ENCODE measurements at places on chromosomes 4 and X.

GRCh38 chrX:154799556-154800348 lies 5.5 kb downstream of the MPP1 start:
- DNase-seq = no peak

- DNase-seq = no peak
Measured at GRCh38 chrX:3807906-3808305, 94.5 kb upstream of the PRKX start.

DNA sequence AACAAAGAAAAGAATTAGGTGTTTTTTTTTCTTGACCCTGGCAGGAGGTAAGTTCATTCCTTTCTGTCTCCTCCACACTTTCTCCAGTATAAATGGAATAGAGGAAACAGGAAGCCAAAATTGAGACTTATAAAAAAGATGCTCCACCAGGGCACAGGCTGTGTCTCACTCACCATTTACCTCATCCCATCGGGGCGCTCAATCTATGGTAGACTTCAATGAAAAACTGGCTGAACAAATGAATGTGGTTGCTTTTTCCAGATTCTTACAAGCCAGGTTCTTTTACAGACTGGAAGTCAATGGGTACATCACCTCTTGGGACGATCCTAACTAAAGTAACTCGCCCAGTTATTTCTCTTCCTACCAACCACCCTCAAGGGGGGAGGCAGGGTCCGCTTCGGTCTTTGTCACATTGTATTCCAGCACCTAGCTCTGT lies 685 bp downstream of the COMMD8 start:
- DNase-seq = no peak

DNA sequence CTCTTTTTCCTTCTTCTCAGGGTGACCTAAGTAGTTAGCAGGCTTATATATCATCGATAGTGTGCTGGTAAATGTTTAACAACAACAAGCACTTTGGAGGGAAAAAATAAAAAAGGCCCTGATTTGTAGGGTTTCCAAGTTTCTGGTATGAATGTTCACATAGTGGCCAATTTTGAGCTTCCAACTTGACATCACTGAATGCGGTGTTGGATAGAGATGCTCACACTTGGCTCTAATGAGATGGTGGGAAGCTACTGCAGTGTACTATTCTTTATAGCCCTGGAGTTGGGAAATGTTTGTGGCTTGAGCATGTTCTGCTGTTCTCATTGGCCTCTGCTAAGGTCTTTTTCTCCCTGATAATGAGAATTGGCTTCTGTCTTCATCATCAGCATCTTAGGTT lies 875.3 kb downstream of the PCDH7 start:
- no peak for DNase-seq

- DNase-seq = no peak
Measured at GRCh38 chr4:15544248-15544729, 74.6 kb downstream of the CC2D2A start.

GRCh38 chr4:172750910-172751309 lies 417.7 kb upstream of the GALNT7 start:
- DNase-seq = no peak

GRCh38 chrX:132395026-132395425 lies 93.8 kb downstream of the MBNL3 start:
- no peak for DNase-seq

DNA sequence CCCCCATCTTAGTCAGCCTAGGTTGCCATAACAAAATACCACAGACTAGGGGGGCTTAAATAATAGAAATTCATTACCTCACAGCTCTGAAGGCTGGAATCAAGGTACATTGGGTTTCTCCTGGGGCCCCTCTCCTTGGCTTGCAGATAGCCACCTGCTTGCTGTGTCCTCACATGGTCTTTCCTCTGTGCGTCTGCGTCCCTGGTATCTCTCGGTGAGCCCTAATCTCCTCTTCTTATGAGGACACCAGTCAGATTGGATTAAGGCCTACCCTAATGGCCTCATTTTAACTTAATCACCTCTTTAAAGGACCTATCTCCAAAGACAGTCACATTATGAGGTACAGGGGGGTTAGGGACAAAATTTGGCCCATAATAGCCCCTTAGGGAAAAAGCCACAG lies 98.0 kb downstream of the SH3KBP1 start:
- DNase-seq = no peak

- no peak for DNase-seq
Measured at GRCh38 chrX:39982948-39983347, 114.8 kb downstream of the BCOR start.

DNA sequence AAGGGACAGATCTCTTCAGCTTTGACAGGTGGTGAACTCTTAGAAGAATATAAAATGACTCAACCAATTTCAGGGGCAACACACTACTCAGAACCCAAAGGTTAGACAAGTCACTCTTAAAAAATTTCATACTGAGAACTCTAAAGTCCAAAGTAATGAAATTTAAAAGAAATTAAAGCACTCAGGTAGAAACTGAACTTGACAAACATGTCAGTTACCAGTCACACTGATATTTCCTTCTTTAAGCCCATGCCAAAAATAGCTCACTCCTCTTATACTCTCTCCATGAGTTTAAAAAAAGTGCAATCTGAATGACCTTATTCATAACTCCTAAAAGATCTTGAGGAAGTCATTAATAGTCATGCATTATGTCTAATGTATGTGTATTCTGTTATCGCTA lies 40.3 kb downstream of the AMMECR1 start:
- DNase-seq = no peak

DNA sequence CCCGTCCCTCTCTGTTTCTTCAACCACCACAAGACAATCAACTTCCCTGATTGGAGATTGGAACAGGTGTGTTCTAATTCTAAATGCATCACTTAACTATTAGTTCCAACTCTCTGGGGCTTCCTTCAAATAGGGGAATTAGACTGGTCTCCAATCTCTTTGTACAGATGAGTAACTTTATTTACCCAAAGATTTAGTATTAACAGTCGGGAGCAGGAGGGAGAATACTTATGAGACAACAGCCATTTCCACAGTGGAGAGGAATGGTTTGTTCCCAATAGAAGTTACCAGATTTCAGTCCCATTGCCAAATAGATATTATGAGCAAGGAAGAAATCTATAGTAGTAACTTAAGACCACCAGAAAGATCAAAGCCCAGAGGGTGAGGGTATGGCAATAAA lies 46.2 kb downstream of the CASK start:
- DNase-seq = no peak

DNA sequence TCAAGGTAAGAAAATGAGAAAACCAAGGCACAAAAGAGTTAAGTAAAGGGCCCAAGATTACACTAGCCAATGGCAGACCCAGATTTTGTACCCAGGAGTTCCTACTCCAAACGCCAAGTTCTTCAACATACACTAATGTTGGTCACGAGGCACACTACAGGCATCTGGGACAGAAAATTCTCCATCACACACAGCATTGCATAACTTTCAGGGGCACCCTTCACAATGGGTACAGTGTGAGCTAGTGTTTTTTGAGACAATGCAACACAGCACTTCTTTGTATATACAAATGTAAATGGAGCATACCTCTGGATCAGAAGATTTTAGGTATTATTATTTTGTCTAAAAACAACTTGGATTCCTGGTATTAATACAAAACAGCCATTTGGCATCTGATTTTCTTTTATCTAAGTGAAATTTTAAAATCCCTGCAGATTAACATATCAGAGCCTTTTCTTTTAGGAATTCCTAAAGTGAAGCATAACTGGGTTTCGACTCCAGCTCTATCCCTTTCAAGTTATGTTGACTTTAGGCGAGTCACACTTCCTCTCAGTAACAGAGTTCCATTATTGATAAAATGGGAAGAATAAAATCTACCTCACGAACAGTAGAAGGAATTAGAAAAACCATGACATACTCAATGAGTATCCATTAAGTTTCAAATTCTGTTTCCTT lies 41.1 kb downstream of the ADGRA3 start:
- DNase-seq = no peak

DNA sequence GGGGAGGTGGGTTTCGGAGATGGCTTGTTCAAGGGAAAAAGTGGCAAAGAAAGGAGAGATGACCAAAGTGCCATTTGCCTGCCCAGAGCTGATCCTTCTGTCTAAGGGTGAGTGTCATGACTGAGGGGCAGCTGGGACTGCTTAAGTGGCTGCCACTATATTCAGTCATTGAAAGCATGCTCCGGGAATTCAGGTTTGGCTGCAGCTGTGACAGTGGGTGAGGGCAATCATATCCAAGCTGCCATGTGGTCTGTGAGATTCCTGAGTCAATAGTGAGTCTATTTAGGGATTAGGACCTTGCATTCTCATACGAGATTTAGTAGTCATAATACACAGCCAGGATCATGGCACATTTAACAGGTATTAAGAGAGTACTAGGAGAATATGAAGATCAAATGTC lies 138.8 kb upstream of the BANK1 start:
- no peak for DNase-seq

DNA sequence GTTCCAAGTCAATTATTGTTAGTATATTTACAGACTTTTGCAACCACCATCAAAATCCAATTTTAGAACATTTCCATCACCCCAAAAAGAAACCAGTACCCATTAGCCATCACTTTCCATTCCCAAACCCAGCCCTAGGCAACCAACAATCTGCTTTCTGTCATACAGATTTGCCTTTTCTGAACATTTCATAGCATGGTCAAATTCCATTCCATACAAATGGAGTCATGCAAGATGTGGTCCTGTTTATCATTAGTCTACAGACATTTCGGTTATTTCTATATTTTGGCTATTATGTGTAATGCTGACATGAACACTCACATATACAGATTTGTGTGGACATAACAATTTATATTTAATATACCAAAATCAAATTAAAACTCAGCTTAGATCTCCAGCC lies 508.7 kb downstream of the ZNF674 start:
- no peak for DNase-seq

DNA sequence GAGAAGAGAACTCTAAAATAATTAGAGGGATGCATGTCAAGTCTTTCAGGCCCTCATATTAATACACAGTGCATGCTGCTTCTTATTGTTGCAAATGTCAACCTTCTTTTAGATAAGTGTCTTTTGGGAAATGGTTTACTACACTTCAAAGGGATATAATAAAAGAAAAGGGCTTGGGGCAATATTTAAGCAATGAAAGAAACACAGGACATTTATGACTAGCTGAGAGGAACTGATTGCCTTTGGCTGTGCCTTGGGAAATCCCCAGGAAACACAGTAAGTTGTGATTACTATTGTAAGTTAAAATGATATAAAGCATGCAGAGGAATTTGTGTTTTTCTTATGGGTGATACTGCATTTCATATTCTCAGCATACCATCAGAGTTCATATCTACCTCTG lies 1036.2 kb upstream of the GRID2 start:
- no peak for DNase-seq

DNA sequence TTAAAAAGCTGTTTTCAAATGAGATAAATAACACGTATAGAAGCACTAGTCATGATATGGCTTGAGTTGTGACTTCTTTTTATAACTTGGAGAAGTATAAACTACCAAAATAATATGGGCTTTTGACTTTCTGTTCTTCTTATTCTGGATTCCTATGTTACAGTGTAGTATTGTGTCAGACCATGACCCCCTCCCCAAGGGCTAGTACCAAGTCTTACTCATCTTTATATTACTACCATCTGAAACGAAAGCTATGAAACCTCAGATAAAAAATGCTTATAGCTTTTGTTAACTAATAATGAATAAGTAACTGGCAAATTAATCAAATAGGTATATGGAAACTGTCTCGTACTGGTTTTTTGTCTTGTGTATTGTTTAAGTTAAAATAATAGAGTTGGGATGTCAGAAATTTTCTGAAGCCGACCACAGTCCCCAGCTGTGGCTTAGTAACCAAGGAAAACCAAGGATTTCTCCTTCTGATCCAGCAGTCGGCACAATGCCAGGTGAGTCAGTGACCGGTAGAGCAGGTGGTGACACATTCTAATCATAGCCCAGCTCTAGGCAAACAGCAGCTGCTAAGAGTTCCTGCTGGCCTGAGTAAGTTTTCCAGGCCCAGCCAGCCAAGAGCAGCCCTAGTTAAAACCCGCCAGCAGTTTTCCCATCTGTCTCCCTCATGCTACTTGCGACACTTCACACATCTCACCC lies 163.3 kb upstream of the PRDX4 start:
- no peak for DNase-seq

DNA sequence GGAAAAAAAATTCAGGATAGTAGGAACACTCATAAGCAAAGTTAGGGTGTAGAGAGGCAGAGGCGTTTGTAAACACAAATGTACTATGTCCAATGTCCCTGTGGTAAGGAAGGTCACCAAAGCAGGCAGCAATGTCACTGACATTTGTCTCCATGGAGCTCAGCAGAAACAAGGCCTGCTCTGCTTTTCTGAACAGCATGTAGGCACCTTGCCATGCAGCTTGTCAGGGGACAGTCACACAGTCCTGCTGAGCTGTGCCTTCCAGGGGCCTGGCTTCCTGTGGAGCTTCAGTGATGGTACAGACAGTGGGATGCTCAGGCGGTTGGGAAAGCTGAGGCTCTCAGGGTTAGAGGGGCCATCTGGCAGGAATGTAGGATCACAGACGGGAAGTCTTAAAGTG lies 74.5 kb upstream of the HS3ST1 start:
- no peak for DNase-seq

GRCh38 chrX:16187024-16187760 lies 19.9 kb downstream of the MAGEB17 start:
- DNase-seq = no peak

DNA sequence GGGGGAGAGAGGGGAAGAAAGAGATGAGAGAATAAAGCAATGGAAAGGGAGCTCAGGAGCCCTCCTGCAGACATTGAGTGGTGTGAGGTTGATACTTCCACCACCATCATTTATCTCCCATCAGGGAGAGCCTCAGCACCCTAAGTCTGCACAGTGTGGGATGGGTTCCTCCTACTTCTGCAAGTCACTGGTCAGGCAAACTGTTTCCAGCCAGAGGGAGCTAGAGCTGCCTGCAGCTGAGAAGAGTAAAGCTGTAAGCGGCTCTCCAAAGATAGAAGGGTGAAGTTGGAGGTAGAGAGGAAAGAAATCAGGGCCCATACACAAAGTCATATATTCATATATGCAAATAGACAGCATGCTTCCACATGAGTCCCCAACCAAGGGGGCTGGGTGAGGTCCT lies 21.9 kb upstream of the ZNF81 start:
- DNase-seq = no peak

- no peak for DNase-seq
Measured at GRCh38 chr4:38860788-38861424, 4.3 kb upstream of the TLR6 start.

GRCh38 chr4:113141901-113142346 lies 92.5 kb downstream of the ANK2 start:
- no peak for DNase-seq

DNA sequence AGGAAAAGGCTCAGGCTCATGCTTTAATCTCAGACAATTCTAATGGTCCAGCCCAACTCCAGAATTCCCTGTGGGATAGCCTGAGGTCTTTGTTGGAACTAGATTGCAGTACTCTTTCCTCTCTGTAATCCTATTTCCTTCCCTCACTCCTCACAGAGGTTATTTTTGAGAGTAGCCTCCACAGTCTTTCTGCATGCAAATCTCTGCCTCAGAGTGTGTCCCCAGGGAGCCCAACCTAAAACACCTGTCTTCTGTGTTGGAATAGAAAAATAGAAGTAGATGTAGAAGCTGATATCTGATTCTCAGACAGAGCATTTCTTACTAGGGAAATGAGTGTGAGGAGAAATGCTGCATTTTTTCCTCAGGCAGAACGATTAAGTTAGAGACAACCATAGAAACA lies 915.5 kb upstream of the EPHA5 start:
- no peak for DNase-seq

- DNase-seq = no peak
Measured at GRCh38 chrX:115017455-115017854, at the start of gene IL13RA2. Gene IL13RA2, minus strand, starts transcription at chrX:115017616. Its CDS starts 347 bp downstream, at chrX:115017269.

- no peak for DNase-seq
Measured at GRCh38 chr4:141473952-141474351, 162.4 kb upstream of the IL15 start.
